GM12892 (cell line): ENCODE measurements at places on chromosomes 16 and 17.

DNA sequence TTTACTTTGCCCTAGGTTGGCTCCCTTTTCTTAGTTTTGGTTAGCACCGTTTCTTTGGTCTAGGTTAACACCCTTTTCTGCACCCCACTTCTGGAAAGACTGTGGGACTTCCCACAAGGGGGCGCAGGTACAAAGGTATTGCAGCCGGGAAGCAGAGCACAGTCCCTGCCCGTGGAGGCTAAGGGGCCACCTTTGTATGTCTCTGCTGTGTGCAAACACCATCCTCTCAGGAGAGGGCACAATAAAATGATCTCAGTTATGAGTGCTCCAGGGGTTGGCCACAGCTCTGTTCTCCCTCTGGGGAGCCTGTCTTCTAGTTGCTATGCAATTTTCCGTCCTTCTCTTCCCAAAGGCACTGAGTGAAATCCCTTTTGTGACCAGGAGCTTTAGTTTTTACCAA, 28.4 kb upstream of the TMC5 start:
- DNase-seq, result no peak

DNA sequence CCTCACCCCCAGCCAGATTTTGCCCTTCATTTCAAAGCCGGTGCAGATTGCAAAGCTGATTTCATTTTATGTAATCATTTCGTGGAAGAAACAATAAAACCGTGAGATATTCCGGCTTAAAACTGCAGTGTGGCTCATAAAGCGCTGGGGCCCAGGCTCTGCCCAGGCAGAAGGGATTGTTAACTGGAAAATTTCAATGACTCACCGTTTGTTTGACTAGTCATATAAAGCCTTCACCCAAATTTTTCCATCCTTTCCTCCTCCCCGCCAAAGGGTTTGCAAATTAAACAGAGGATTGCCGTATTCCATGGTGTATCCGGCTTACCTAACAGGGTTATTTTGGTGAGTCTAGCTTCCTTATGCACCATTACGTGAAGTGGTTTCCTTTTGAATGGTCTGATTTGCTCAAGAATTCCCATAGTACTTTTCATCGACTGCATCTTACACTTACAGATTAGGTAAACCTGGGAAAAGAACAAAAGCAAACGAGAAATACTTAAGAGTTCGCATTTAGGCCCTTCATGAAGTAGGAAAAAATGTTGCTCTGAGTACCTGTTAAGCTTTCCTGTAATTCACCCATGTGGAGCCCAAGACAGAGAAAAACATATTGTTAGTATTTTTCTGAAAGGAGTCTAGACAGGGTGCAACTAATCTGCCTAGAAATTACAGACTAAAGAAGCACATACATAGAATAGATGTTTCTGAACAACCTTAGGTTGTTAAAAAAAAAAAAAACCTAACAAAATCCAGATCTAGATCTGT, 949 bp upstream of the GSPT1 start:
- DNase-seq, result no peak

GRCh38 chr16:70661918-70662641, 15.7 kb downstream of the IL34 start:
- DNase-seq, result no peak

- no peak for DNase-seq
Measured at GRCh38 chr16:13036600-13036999, 135.2 kb downstream of the SHISA9 start.

GRCh38 chr17:2786176-2786881, 9.9 kb upstream of the RAP1GAP2 start:
- peak; percentile 86 for DNase-seq

GRCh38 chr17:80286638-80286960, 25.9 kb downstream of the RNF213 start:
- no peak for DNase-seq

- no peak for DNase-seq
Measured at GRCh38 chr17:17575360-17576251, 15.9 kb downstream of the PEMT start.
